ENCODE measurements at places on chromosomes 16 and 17.

- no peak for DNase-seq
Measured at GRCh38 chr17:79156463-79157095, 82.0 kb downstream of the ENGASE start.

DNA sequence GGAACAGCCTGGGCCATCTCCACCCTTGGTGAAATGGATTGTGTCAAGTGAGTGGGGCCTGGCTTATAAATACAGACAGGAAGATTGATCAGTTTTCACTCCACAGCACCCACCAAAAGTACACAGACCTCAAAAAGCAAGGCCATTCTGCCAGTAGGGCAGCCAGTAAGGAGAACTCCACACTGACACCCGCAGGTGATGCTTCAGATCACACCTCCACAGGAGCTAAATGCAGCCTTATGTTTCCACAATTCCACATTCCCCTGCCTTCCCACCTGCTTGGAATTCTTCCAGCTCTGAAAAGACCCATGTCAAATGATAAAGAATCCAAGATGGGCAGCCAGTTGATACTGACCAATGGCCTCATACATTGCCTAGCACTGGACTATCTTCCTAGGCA, 191.1 kb downstream of the ZFHX3 start:
- DNase-seq: no peak

DNA sequence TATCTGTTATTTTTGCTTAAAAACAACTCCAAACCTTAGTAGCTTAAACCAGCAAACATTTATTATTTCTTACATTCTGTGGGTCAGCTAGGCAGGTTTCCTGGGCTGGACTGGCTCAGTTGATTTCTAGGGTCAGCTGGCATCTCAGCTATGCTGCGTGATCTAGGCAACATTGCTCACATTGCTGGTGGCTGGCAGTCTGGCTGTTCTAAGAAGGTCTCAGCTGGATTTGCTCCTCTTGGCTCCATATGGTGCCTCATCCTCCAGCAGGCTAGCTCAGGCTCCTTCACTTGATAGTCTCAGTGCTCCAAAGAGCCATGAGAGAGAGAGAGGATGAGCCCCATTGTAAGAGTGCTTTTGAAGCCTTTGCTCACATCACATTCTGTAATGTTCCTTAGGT, 470.6 kb upstream of the CDH5 start:
- no peak for DNase-seq

GRCh38 chr16:15705064-15705565, 55.1 kb downstream of the NDE1 start:
- no peak for DNase-seq

GRCh38 chr16:9212621-9213020, 121.2 kb downstream of the HAPSTR1 start:
- no peak for DNase-seq

DNA sequence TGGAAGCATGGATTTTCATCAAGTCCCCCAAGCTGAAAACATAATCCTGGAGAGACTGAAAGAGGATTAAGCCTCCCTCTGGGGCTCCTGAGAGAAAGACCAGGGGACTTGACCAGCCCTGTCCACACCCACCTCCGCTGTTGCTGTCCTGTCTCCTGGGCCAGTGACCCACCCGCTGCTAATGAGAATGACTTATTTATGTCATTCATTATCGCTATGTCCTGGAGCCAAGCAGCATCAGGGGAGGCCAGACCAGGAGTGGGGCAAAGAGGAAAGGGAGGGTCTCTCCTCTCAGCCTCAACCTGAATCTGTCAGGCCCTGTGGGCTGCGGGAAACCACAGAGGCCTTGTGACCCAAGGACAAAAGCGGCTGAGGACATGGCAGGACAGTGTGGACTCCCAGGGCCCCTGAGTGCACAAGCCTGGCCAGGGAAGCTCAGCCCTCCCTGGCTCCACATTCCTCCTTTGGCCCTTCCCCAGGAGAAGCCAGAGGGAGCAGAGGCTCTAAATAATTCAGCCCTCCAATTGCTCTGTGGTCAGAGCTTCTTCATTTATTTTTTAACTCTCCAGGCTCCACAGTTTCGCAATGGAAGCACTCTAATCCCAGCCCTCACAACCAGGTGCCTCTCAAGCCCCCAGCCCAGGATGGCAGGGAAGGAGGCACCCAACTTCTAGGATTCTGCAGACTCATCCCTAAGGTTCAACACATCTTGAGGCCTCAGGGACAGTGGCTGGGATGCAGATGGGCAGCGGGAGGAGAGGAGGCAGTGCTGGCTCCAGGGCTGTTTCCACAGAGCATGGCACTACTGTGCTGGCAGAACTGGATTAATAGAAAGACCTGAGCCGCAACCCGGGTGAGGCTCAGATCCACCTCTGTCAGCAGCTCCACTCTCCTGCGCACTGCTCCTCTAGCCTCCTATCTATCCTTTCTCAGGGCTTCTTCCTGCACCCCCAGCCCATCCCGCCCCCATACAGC, 19.1 kb downstream of the CUEDC1 start:
- DNase-seq: no peak

GRCh38 chr17:36602030-36602748, 806 bp downstream of the MRM1 start:
- no peak for DNase-seq

DNA sequence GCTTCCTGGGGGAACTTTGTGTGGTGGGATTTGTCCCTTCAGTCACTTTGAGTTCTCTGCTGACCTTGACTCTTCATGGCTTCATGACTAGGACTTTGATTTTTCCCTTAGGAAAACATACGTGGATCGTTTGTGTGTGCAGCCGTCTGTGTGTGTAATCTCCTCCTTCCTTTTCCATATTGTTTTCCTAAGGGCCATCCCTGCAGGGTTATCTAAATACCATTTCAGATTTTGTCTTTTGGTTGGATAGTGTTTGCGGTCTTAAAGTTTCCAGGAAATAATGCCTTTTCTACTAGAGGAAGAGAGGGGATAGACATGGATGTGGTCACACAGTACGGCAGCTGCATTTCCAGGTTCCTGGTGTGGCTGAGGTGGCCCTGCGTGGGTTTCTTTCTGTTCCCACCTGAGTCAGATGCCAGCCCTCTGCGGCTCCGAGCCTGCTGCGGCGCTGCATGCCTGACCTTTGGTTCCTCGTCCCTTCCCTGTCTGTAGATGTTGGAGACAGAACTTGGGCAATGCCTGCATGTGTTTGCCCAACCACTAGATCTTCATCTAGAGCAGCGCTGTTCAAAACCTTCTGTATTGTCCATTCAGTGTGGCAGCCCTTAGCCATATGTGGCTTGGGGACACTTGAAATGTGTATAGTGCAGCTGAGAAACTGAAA, 72.0 kb upstream of the LGALS9 start:
- no peak for DNase-seq

DNA sequence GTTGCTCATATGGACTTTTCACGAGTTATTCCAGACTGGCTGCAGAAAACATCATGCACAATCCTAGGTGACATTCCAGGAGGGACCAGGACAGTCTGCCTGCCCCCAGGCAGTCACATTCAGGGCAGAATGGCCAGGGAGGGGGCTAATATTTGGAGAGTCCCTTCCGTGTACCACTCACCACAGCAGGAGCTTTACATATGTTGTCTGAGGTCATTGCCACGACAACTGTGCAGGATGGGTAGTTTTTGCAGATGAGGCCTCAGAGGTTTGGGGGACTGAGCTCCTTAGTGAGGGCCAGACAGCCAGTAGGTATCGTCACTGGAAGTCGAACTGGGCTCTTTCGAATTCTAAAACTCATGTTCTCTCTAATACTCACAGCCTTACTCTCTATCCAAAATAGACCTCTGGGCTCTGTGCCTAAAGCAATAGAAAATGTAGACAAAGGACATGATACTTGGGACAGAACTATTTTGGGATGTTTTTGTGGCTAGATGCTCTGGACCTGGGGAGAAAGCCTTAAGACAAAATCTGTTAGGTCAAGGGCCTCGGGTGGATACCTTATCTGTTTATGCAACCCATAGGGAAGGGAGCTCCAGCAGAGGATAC, 338.5 kb downstream of the MAF start:
- DNase-seq: no peak

DNA sequence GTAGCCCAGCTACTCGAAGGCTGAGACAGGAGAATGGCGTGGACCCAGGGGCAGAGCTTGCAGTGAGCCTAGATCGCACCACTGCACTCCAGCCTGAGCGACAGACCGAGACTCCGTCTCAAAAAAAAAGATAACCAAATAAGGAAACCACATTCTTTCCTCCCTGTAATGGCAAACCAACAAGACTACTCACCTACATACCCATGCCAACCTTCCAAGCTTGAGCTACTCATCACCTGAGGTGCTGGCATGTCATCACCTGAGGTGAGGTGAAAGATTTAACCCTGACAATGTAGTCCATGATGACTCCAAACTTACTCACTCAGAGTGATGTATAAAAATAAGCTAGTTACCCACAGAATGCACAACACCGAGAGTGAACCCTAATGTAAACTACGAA, 85.2 kb downstream of the SMG6 start:
- DNase-seq: no peak

GRCh38 chr17:49338883-49339282, 23.2 kb downstream of the ZNF652 start:
- DNase-seq: no peak

GRCh38 chr17:2396568-2397246, 4.2 kb downstream of the MNT start:
- peak; percentile 99 for DNase-seq

DNA sequence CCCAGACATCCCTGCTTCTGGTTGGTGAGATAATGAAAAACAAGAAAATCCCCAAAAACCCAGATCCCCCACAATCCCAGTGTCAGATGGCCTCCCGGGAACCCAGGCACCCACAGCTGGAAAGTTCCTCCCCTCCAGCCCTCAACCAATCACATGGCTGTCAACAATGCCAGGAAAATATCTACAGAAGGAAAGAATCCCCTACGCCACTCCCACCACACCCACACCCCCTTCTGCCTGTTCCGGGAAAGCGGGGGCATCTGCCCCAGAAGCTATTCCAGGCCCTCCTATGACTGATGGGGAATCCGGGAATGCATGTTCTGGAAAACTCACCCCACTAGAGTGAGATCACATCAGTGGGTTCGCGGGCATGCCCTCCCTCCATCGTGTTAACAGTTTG, 1.8 kb downstream of the TMEM95 start:
- no peak for DNase-seq

GRCh38 chr16:50523710-50524109, 24.5 kb upstream of the NKD1 start:
- DNase-seq: no peak

DNA sequence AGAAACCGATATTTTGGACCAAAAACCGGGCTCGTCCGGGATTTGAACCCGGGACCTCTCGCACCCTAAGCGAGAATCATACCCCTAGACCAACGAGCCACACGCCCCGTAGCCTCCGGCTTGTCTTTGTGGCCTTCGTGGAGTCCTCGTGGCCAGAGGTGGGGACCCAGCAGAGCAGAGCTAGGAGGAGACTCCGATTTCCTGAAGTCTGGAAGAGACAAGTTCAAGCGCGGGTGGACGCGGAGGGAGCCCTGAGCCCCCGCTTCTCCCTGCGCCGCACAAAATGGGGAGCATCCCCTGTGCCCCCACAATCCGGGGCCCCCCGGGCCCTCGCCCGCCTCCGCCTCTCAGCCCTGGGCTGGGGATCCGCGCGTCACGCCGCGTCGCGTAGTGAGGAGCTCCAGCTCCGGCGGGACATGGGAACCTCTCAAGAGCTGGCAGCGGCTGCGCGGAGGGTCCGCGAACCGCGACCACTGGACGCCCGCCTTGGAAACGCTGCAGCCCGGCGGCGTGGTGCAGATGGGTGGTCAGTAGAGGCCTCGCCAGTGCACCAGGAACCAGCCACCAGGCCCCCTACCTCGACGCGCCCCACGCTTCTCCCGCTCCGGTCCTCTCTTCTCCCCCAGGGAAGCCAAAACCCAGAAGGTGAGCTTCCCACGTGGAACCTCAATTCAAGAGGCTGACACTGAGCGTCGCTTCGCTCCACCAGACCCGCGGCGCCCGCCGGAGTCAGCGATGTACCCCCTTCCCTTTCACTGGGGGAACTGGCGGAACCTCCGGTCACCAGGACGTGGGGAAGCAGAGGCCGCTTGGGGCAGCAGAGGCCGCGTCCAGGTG, 5.2 kb upstream of the OR1F1 start:
- DNase-seq: no peak

- no peak for DNase-seq
Measured at GRCh38 chr17:53227514-53227913, 595.2 kb upstream of the KIF2B start.

DNA sequence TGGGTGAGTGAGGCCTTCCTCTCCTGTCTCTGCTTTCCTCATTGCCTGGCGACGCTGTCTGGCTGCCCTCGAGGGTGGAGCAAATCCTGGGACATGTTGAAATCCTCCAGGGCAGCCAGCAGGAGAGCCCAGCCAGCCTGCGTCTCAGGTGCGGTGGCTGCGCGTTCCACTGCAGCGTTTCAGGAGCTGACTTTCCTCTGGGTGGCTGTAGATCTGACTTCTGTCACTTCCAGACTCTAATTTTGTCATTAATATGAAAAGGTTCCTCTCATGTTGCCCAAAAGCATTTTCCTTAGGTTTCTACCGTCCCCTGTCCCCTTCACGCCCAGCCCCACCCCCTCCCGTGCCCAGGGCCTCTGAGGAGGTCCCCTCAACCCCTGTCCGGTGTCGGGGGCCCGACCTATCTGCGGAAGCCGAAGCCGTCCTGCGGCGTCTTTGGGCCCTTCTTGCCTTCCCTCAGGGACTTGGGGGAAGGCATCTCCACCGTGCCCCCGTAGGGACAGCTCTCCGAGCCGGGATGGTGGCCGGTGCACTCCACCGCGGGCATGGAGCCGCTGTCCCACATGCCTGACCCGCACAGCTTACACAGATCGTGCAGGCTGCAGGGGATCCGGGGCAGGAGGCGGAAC, 95.1 kb downstream of the TBC1D16 start:
- DNase-seq: no peak

GRCh38 chr17:45116434-45117016, 15.8 kb downstream of the PLCD3 start:
- DNase-seq: no peak

- DNase-seq: no peak
Measured at GRCh38 chr17:57032343-57032742, 52.7 kb upstream of the AKAP1 start.

DNA sequence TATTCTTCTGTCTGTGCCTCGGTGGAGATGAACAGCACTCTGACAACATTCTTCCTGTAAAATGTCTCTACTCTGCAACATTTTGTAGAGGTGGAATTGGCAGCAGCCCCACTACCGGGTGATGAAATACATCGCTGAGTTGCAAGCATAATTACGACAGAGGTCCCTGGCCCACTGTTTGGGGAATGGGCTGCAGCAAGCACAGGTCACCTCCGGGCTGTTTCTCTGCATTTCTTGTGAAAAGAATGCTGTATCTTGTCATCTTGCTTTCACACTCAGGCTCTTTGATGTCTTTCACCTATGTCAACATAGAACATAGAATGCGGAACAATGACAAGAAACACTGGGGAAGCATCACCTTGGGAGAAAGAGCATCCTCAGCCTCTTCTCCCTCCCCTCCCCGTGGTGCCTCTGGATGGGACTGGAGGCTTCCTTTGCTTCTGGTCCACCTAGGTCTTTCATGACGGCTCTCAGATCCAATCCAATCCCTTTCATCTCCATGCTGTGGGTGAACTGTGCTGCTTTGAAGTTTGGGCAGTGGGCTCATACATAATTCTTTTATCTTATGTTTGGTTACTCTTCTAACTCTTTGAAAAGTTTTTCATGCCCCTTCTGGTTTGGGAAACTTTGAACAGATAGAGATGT, 265.0 kb downstream of the PHKB start:
- DNase-seq: no peak

GRCh38 chr17:45292696-45293412, 24.0 kb downstream of the MAP3K14 start:
- DNase-seq: no peak
